CD4-positive, alpha-beta T cell treated with Interleukin-10 for 1 hour (primary cell): ENCODE measurements at places on chromosomes 3 and 15.

DNA sequence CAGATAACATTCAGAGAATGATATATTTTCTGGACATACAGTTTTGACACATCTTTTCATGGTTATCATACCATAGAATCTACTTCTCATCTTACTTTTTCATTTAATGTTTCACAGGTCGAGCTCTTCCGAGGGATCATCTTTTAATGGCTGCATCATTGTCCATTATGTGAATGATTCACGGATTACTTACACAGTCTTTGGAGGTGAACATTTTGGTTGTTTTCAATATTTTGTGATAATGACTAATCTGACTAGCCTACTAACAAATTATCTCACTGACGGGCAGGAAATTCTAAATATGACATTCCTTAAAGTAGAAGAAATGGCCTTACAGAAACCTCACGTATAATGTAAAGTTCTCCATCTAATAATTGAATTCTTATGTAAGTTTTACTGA lies 209.1 kb upstream of the STRIT1 start:
- DNase-seq, result no peak

DNA sequence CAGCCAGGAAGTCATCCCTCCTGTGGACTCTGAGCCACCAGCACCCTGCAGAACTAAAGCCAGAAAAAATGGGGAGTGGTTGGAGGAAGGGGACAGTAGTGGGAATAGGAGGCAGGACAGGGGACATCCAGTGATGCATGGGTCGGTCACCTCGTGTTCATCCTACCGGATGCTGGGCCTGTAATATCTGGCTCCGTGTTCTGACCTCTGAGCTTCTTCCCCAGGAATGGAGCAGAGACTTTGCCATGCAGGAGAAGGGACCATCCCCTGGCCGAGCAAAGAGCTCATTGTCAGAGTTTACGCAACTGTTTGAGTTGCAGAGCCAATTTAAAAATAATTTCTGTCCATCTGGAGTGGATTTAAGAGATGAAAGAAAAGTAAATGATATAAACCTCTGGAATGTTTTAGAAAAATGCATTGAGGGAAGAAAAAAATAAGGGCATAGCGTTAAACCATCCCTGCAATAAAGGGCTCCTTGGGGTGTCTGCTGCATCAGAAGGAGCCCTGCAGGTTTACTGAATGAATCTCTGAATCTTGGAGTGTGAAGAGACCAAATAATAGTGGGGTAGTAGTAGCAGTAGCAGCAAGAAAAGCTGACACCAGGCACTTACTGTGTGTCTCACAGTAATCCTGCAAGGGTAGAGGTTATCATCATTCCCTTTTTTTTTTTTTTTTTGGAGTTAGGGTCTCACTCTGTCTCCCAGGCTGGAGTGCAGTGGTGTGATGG lies 70.9 kb downstream of the AAGAB start:
- no peak for DNase-seq

DNA sequence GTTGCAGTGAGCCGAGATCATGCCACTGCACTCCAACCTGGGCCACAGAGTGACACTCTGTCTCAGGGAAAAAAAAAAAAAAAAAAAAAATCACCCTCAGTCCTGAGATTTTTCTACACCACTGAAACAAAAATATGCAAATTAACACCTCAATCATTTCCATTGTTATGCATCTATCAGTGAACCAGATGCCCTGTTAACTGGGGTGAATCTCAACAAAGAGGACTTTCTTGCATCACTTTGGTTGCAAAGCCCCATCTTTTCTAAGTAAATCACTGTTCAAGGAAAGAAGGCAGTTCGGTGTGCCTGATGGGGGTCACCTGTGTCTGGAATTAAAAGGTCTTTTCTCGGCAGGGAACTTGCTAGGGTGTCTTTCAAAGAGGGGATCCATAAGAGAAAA lies 421.6 kb downstream of the EPHB1 start:
- DNase-seq, result no peak

DNA sequence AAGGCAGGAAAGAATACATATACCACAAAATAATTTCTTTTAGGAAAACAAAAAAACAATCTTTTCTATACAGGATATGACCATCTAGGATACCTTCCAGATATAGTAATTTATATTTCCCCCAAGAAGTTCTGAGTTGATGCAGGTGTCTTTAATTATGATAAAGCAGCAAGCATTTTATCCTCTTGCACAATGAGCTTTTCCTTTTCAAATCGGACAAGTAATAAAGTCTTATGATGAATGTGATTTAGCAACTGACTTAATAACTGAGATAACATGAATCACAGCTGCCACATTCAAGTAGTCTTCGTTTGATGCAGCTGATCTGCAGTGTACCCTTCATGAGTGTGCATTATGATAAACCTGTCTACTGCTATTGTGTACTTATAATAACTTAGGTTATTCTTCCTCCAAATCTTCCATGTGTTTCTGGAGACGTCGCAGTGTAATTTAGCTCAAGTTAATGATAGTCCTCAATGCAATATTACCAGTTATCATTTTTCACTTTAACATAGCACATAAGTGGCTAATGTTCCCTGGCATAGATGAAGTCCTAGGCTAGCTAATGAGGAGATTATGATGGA lies 260.3 kb upstream of the MRPL3 start:
- DNase-seq, result no peak

GRCh38 chr3:13655061-13655913 lies 106.4 kb downstream of the FBLN2 start:
- peak; percentile 24 for DNase-seq

GRCh38 chr15:96165775-96166174 lies 164.7 kb upstream of the NR2F2 start:
- no peak for DNase-seq

DNA sequence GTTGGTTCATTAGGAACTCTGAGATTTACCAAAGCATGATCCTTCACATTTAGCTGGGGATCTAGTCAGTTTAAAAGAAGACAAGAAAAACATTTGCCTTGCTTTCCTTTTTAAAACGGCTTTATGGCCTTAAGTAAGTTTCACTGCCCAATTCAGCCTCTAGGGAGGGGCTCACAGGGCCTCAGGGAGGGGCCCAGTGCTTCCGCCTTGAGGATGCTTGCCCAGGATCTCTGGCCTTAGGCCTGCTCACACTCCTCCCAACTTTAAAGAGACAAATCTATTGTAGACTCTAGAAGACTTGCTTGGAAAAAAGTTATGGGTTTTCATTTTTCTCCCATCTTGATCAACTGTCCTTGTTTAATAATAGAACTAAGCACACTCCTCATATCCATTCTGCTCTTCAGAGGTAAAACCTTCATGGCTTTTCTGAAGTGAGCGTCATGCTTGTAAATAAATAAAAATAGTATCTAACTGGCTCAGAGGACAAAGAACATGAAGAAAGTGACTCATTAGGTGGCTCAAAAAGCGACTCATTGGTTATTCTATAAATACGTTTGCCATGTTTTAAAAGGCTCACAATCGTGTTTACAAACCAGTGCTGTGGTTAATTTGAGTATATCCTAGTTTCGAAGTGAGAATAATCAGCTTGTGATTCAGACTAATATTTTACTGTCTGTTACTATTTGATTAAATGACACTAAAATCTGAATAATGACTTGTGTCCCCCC lies 13.7 kb downstream of the PDHB start:
- no peak for DNase-seq

GRCh38 chr3:16929311-16929710 lies 44.6 kb downstream of the PLCL2 start:
- DNase-seq, result no peak

GRCh38 chr3:30659270-30660130 lies 53.1 kb downstream of the TGFBR2 start:
- no peak for DNase-seq

- no peak for DNase-seq
Measured at GRCh38 chr3:50708620-50709019, 33.9 kb downstream of the DOCK3 start.

- no peak for DNase-seq
Measured at GRCh38 chr15:73930371-73930770, 4.1 kb downstream of the LOXL1 start.

DNA sequence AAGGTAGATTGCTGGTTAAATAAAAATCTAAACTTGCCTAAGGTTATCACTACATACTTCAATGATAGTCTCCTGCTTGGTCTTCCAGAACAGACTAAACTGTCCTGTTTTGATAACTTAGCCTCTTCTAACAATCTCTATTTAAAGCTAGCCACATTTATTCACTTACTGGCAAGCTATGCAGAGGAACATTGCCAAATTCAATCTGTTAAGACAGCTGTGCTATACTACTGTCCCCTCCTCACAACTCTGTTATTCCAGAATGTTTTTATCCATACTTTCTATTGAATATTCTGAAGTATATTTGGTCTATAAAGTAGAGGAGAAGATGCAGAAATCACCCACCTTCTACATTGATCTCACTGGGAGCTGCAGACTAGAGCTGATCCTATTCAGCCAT lies 594.0 kb upstream of the CCDC54 start:
- no peak for DNase-seq

DNA sequence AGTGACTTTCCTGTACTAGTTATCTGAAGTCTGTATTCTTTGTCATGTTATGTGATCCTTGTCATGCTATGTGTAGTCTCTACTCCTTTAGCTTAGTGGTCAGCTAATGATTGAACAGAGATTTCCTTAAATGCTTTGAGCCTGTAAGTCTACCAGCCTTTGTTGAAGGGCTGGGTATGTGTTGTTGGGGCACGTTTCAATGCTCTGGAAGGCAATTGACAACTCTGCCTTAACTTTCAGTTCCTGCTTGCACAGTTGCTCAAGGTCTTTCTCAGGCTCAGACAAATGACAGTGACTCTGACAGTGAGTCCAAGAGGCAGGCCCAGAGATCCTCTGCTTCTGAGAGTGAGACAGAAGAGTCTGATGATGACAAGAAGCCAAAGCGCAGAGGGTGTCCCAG lies 89.3 kb downstream of the CHD2 start:
- DNase-seq, result no peak

- DNase-seq, result no peak
Measured at GRCh38 chr15:81901319-81901718, 144.5 kb downstream of the MEX3B start.

DNA sequence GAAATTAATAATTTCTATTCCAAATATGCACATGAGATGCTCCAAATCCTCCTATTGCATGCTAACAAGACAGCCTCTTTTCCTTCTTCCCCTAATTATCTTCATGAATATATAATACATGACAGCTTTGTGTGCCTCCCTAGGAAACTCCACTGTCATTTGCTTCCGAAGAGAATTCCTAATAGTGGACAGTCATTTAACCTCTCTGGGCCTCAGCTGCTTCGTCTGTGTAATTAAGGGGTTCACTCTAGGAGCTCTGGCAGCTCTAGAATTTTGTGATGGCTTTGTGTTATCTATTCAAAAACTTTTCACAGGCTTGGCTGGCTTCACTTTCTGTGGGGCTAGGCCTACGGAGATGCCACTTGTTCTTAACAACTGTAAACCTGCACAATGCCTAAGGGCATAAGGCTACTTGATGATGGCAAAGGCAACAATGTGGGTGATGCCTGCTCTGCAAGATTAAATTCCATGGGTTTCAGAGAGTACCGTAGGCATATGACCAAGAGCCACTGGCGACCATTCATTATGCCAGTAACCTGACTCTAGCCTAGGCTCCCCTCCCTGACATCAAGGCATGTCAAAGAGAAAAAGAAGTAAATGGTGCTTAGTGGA lies 333.8 kb upstream of the UMPS start:
- no peak for DNase-seq

- no peak for DNase-seq
Measured at GRCh38 chr15:66030650-66031049, 161.4 kb downstream of the RAB11A start.

- DNase-seq, result no peak
Measured at GRCh38 chr3:9153904-9154619, 95.4 kb downstream of the SRGAP3 start.

DNA sequence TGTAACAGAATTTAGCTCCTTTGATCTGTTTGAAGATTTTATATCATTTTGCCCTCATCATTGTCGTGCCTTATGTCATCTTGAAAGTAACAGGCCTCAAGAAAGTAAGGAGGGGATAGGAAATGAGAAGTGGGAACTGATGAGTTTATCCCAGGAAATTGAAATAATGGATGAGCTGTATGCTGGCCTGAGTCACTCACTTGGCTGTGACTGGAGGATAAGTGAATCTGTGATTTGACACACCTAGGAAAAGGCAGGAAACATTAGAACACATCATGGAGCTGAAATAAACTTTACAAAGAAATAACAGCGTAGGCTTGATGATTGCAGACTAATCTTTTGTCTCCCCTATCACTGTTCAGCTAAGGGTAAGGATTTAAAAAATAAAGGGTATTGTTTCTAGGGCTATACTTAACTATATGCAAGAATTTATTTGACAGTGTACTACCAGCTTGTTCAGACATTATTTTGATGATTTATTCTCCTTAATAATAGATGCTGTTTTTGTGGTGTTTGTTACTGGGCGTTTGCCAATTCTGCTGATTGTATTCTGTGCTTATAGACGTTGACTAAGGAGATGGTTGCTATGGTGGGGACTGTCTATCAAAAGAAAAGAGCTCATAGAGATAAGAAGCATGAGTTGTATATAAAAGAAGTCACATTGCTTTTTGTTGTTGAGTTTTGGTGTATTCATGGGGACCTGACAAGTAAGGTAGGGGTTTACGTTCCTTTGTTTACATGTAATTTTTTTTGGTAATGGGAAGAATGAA lies 105.6 kb upstream of the ROPN1 start:
- DNase-seq, result no peak

DNA sequence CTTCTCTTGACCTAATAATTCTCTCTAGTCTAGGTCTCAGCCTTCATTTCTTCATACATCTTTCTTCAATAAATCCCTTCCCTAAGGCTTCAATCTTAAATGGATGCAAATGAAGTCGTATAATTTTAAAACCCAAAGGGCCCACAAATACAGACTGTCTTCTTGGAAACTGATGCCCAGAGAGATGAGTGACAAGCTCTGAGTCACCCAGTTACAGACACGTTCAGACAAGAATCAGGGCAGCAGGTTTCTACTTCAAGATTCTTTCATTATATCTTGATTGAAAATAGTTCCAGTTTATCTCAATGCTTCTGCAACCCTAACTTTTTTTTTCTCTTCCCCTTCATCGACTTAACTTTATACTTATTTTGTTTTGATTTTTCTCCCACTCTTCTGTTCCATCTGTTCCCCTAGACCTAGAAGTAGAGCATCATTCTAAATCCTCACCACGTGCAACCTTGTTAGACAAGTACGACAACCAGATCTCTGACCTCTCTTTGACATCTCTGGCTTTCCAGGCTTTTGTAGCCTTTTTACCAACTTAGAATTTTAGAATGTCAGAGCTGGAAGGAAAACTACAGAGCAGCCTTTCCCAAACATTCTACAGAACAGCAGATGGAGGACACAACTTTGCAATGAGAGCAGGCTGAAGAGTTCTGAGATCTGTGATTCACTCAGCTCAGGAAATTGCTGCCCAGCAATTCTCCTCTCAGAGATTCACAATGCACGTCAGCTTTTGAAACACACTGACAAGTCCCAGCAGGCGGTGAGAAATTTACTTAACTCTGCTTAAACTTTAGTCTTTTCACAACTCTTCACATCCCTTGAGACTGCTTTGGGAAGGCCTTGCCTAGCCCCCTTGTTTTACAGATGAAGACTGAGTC lies 25.3 kb downstream of the NCEH1 start:
- DNase-seq, result no peak

DNA sequence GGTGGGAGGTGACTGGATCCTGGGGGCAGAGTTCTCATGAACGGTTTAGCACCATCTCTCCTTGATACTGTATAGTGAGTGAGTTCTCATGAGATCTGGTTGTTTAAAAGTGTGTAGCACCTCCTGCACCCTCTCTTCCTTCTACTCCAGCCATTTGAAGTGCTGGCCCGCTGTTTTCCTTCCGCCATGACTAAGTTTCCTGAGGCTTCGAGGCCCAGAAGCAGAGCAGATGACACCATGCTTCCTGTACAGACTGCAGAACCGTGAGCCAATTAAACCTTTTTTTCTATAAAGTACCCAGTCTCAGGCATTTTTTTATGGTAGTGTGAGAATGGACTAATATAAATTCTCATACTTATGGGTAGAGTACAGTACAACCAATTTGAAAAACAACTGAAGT lies 123.6 kb upstream of the BHLHE40 start:
- no peak for DNase-seq
